ENCODE measurements at places on chromosomes 16 and 17. TPM values are rescaled to one million over a fixed set of nuclear protein-coding genes. Genes with fewer than 3 reads are reported as not detected.

- no peak overlapping the region for H3K27ac ChIP-seq
- H3K27me3 ChIP-seq, result no peaks in the 10 kb centered on the region
- DNase-seq, result no peak
- no peak overlapping the region for H3K4me3 ChIP-seq
- H3K36me3 ChIP-seq, result no peaks in the 10 kb centered on the region
Observed at GRCh38 chr16:49120631-49121030, 161.0 kb downstream of the CBLN1 start.

The PMFBP1 gene
- total RNA-seq, result 0.10 TPM

- peaks cover 65% of the 10 kb centered on the region for H3K36me3 ChIP-seq
- H3K27ac ChIP-seq, result no peak overlapping the region
Observed at GRCh38 chr16:24800586-24800985, 45.2 kb upstream of the SLC5A11 start.

DNA sequence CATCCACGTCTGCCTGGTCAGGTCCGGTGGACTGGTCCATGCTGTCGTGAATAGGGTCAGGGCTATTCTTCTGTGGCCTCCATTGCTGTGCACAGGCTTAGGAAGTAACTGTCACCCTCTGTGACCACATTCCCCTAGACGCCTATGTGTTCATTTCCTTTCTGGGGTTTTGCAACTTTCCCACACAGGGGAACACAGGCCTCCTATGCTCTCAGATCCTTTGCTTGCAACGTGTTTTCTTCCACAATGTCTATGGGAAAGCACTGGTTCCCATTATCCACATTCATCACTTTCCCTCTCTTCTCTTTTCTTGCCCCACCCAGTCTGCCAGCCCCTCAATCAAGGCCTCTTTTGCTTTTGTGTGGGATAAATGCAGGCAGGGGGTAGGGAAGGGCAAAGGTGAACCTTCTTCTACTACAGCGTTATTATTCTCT lies 43.2 kb upstream of the DNAJA2 start:
- no peaks in the 10 kb centered on the region for H3K27me3 ChIP-seq
- no peaks in the 10 kb centered on the region for H3K4me1 ChIP-seq
- DNase-seq, result no peak
- no peaks in the 10 kb centered on the region for H3K36me3 ChIP-seq
- no peak overlapping the region for H3K27ac ChIP-seq

DNA sequence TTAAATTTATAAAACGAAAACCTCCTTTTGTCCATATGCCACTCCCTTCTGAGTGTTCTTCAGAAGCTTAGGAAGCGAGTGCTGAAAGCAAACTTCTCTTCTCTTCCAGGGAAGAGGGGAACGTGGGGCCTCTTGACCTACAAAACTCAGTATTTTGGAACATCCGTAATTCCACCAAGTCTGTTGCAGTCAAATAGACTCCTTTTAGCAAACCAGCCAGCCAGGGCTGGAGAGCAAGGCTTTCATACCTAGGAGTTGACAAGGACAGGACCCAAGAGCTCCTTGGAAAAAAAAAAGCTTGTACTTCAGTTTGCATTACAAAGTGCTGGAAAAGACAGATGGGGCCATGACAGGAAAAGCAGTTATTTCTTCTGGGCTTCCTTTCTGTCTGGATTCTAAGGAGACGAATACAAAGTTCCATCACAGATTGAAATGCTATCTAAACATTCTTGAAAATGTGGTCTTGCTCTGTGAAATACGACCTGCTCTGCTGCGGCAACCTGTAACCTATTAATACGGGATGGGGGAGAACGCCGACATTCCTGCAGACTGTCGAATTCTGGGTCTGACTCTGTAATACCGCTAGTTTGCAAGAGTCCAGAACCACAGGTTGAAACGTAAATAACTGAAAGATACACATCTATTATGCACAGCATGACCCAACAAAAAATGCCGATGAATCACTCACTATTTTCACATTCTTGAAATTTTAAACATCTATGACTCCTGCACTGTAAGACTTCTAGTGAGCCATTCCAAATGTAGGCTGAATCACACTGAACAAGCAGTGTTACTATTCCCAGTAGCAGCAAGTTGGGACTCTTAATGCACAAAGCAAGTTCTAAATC lies 20.6 kb downstream of the VPS53 start:
- peaks cover 12% of the 10 kb centered on the region for H3K4me1 ChIP-seq
- H3K36me3 ChIP-seq, result peaks cover 5% of the 10 kb centered on the region
- DNase-seq, result peak; percentile 91
- no peak overlapping the region for H3K4me3 ChIP-seq
- H3K27me3 ChIP-seq, result no peaks in the 10 kb centered on the region

The SLC35G6 gene
- total RNA-seq, result not detected

The TAC4 gene
- not detected for total RNA-seq

The ABHD15 gene
- total RNA-seq, result 33.7 TPM

DNA sequence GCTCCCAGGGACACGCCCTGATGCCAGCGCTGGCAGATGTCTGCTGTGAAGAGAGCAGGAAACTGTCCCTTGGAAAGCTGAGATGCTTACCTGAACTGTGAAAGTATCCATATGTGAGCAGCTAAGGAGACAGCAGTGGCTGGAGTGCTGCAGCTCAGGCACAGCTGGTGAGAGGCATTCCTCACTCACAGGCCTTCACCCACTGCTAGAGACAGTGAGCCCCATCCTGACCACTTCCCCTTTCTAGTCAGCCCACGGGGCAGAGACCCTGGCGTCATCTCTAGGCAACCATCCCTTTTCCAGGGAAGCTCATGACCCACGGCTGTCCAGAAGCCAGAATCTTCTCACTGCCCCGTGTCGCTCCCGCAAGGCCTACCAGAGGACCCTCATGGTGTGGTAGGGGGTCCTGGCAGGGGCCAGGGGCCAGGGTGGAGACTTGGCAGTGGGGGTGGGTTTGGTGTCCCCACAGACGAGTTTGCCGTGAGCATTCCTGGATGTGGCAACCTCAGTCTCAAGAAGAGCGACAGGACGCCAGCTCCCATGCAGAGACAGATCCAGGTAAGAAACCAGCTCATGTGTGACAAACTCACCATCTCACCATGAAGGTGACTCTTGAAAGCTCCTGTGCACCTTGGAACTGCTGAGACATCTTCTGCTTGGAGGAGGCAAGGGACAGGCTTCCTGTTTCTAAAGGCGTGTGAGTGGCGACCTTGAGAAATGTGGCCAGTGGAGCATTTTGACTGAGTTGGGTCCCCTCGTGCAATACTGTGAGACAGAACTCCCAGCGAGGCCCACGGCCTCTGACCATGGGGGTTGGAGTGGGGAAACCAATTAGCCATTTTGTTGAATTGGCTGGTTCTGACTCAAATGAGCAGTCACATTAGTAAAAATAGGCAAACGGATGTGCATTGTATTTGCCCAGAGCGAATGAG lies at the start of gene SCIMP:
Gene SCIMP (minus strand): TSS at position 216 of the 932 bp plus-strand sequence. CDS start 105 bp downstream, at position 111.
- DNase-seq, result no peak
- no peaks in the 10 kb centered on the region for H3K36me3 ChIP-seq
- H3K27me3 ChIP-seq, result no peaks in the 10 kb centered on the region

GRCh38 chr16:64784635-64785034 lies 337.2 kb downstream of the CDH11 start:
- no peak for DNase-seq
- H3K4me1 ChIP-seq, result no peaks in the 10 kb centered on the region
- no peaks in the 10 kb centered on the region for H3K27me3 ChIP-seq
- H3K4me3 ChIP-seq, result no peak overlapping the region

The KRT17 gene
- total RNA-seq, result 1.9 TPM

The TNRC6C gene
- 10.1 TPM for total RNA-seq

The TBC1D28 gene
- not detected for total RNA-seq

GRCh38 chr17:75827308-75828075 lies 16.7 kb downstream of the UNC13D start:
- H3K27ac ChIP-seq, result no peak overlapping the region
- no peaks in the 10 kb centered on the region for H3K36me3 ChIP-seq
- DNase-seq, result no peak
- no peaks in the 10 kb centered on the region for H3K4me1 ChIP-seq
- no peaks in the 10 kb centered on the region for H3K27me3 ChIP-seq

The GAS2L2 gene
- not detected for total RNA-seq

The KCNJ18 gene
- total RNA-seq, result not detected

DNA sequence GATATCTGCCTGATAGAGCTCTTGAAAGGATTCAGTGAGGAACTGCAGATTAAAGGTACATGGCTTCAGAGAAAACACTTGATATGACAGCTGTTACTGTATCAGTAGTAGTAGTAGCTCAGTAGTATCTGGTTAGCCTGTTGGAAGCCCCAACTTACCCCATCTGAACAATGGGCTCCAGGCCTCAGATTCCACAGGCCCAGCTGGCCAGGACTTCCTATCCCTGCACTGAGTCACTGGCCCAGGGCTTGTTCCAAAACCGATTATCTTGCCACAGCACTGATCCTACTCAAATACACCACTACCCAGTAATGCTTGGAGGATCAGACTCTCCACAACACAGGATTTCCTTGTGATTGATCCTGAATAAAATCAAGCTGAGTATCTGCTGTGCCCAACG lies 32.6 kb downstream of the DCUN1D3 start:
- H3K27ac ChIP-seq, result no peak overlapping the region
- H3K27me3 ChIP-seq, result no peaks in the 10 kb centered on the region
- no peak overlapping the region for H3K4me3 ChIP-seq
- no peaks in the 10 kb centered on the region for H3K36me3 ChIP-seq
- peaks cover 25% of the 10 kb centered on the region for H3K4me1 ChIP-seq

The GPR139 gene
- total RNA-seq, result not detected

- H3K27me3 ChIP-seq, result no peaks in the 10 kb centered on the region
- no peak overlapping the region for H3K27ac ChIP-seq
- H3K36me3 ChIP-seq, result no peaks in the 10 kb centered on the region
- no peaks in the 10 kb centered on the region for H3K4me1 ChIP-seq
Observed at GRCh38 chr17:58398574-58399266, 18.6 kb downstream of the RNF43 start.

GRCh38 chr17:17785407-17785806 lies 51.4 kb downstream of the SREBF1 start:
- no peaks in the 10 kb centered on the region for H3K36me3 ChIP-seq
- no peaks in the 10 kb centered on the region for H3K27me3 ChIP-seq
- H3K4me1 ChIP-seq, result peaks cover 67% of the 10 kb centered on the region
- DNase-seq, result no peak
- no peak overlapping the region for H3K4me3 ChIP-seq
- peak overlapping the region; percentile 59 for H3K27ac ChIP-seq

GRCh38 chr16:67874372-67874771 lies 1.5 kb downstream of the EDC4 start:
- peak overlapping the region; percentile 87 for H3K4me3 ChIP-seq
- H3K27me3 ChIP-seq, result no peaks in the 10 kb centered on the region
- peak overlapping the region; percentile 90 for H3K27ac ChIP-seq

The RAB37 gene
- 1.5 TPM for total RNA-seq

- no peaks in the 10 kb centered on the region for H3K36me3 ChIP-seq
- H3K4me1 ChIP-seq, result peaks cover 3% of the 10 kb centered on the region
- no peak for DNase-seq
- no peak overlapping the region for H3K27ac ChIP-seq
Observed at GRCh38 chr17:44130693-44131349, 7.4 kb upstream of the HDAC5 start.

- no peak overlapping the region for H3K27ac ChIP-seq
- H3K27me3 ChIP-seq, result no peaks in the 10 kb centered on the region
- DNase-seq, result peak; percentile 13
- no peak overlapping the region for H3K4me3 ChIP-seq
Observed at GRCh38 chr16:56332464-56333079, 92.8 kb downstream of the AMFR start.

DNA sequence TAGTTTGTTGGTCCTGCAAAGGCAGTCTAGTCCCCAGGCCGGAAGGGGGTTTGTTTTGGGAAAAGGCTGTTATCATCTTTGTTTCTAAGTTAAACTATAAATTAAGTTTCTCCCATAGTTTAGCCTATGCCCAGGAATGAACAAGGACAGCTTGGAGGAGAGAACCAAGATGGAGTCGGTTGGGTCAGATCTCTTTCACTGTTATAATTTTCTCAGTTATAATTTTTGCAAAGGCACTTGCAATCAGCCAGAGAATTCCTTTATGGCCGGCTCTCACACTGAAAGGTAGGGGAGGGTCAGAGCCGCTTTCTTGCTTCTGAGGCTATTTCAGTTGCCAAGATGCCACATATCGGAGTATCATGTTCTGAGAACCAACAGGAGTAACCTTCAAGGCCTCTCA lies 59.2 kb upstream of the ATF7IP2 start:
- no peak for DNase-seq
- H3K36me3 ChIP-seq, result no peaks in the 10 kb centered on the region
- no peak overlapping the region for H3K4me3 ChIP-seq
- peaks cover 4% of the 10 kb centered on the region for H3K4me1 ChIP-seq
- no peaks in the 10 kb centered on the region for H3K27me3 ChIP-seq

The OR1A1 gene
- not detected for total RNA-seq

DNA sequence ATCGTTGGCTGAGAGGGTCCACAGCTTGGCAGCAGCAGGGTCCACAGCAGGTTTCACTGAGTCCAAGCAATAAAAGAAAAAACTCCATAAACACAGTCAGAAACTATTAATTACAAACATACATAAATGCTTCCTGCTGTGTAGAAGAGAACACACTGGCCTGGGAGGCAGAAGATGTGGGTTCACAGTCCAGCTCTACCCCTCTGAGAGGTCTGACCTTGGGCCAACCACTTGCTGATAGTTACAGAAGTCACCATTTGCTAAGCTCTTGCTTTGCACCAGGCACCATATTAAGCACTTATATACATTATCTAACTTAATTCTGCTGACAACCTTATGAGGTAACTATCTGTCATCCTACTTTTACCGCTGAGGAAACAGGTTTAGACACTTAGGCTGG lies 14.7 kb downstream of the CIAPIN1 start:
- H3K36me3 ChIP-seq, result peaks cover 21% of the 10 kb centered on the region
- no peaks in the 10 kb centered on the region for H3K4me1 ChIP-seq
- no peak for DNase-seq
- no peak overlapping the region for H3K27ac ChIP-seq
- no peak overlapping the region for H3K4me3 ChIP-seq

DNA sequence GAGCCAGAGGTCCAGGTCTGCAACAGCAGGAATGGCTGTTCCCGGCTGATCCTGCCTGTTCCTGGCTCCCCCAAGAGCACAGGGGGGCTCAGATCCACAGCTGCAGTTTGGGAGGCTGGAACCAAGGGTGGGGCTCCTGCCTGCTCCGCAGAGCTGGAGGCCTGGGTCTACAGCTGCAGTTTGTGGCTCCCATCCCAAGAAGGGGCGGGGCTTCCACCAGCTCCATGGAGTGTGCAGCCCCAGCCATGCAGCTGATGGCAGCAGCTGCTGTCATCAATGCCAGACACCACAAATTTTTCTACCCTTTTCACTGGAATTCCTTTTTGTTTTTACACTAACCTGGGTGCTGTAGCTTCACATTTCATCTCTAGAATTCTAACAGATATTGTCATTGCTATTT lies 135.4 kb upstream of the KIF2B start:
- no peak for DNase-seq
- H3K36me3 ChIP-seq, result no peaks in the 10 kb centered on the region
- no peak overlapping the region for H3K27ac ChIP-seq
- no peak overlapping the region for H3K4me3 ChIP-seq

Data from Panc1 (cell line).